ENCODE measurements at places on chromosomes 12 and 14. TPM values are rescaled to one million over a fixed set of nuclear protein-coding genes. Genes with fewer than 3 reads are reported as not detected.

DNA sequence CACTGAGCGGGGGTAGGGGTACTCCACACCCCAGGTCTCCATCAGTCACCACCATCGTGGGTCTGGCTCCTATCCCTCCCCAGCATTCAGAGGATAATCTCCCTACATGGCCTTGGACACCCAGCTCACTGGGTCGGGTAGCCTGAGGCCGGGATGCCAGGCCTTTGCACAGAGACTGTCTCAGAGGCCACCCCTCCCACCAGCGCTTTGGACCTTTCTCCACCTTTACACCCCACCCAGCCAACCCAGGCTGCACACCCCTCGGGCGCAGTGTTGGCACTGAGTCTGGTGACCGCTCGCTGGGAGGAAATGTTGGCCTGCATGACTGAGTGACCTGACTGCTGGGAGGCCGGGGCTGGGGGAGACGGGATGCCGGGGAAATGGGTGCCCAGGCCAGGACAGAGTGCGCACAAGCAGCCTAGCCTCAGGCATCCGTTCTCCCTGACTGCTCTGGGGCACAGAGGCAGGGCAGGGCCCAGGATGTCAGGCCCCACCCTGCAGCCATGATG, 10.6 kb upstream of the LBHD2 start:
- H3K27me3 ChIP-seq: no peaks in the 10 kb centered on the region
- H3K4me3 ChIP-seq: no peak overlapping the region
- H3K4me1 ChIP-seq: no peaks in the 10 kb centered on the region
- DNase-seq: no peak

DNA sequence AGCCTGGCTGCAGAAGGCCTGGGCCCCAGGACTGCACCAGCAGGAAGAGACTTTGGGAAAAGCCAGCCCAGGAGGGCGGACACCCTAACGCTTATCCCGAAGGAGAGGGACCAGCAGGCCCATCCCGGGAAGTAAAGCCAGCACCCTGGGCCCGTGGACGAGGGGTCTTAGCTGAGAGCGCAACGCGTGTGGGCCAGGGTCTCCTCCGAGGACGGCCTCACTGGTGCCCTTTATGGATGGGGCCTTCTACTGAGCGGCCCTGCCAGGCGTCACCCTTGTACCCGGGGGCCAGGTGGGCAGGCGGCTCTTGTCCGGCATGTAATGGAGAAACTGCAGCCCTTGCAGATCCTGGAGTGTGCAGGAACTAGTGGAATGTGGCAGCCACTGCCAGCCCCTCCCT, 14.1 kb downstream of the TEDC1 start:
- H3K4me3 ChIP-seq: no peak overlapping the region
- no peak for DNase-seq
- H3K36me3 ChIP-seq: no peaks in the 10 kb centered on the region

- H3K4me1 ChIP-seq: no peaks in the 10 kb centered on the region
- H3K27me3 ChIP-seq: no peaks in the 10 kb centered on the region
- H3K27ac ChIP-seq: no peak overlapping the region
- DNase-seq: no peak
Measured at GRCh38 chr12:98211909-98212695, 303.3 kb upstream of the TMPO start.

PDE6H gene
- total RNA-seq: not detected

SHMT2 gene
- 33.0 TPM for total RNA-seq

KRT6B gene
- total RNA-seq: not detected

PLXNC1 gene
- total RNA-seq: 3.0 TPM

NOS1 gene
- total RNA-seq: 0.04 TPM

TNFRSF1A gene
- 176 TPM for total RNA-seq

ASB8 gene
- 35.7 TPM for total RNA-seq
